GM03348 (cell line): ENCODE measurements at places on chromosomes 5 and 9.
A peak's percentile ranks its signal among the peaks of the same experiment; 100 is the strongest.

DNA sequence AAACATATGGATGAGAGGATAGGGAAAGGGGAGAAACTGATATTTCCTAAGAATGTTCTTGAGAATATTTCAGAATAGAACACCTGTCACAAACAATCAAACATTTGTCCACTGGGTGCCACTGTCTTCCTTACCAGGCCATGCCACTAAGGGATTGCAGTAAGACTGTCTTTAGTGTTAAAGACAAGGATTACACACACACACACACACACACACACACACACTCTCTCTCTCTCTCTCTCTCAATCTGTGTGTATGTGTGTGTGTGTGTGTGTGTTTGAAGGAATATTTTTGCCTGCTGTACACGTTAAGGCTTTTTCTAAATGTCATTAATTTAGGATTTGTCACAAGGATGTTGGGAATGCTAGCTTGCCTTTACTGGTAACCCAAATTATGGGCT, 54.4 kb downstream of the CCDC192 start:
- DNase-seq: peak; percentile 72

DNA sequence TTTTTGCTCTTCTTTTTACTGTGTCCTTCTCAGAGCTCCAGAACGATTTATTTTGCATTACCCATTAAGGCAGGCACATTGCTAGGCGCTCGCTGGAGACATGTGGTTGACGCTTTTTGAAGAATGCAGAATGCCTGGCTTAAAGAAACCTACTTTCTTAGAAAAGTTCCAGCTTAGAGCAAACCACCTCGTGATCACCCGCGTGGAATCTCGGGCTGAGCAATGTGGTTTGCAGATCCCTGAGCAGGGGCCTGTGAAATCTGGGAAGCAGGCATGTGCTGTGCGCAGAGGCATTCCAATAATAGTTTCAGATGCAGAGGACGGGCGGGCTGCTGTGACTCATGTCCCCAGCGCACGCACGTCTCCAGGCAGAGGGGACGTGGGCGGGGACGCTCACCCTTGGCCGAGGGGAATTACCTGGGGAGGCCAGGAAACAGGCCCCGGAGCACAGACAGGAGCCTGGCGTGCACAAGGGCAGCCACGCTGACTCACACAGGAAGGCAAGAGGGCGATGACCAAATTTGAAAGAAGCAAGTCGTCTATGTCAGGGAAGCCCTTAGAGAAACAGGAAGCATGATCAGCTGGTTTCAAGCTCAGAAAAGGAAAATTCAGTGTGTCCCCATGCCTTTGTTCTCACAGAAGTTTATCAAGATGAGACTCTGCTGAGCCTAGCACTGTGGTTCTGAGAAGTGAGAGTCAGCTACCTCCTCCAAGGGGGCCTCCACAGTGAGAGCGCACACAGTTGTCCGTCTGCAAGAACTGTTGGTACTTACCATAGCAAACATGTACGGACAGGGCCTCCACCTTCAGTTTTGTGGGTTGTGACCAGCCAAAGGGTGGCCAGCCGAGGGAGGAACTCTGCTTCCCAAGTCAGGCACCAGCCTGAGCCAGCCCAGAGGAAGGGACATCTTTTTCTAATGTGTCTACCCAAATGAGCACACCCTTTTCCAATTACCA, 218.6 kb downstream of the PIK3R1 start:
- DNase-seq: peak; percentile 95

DNA sequence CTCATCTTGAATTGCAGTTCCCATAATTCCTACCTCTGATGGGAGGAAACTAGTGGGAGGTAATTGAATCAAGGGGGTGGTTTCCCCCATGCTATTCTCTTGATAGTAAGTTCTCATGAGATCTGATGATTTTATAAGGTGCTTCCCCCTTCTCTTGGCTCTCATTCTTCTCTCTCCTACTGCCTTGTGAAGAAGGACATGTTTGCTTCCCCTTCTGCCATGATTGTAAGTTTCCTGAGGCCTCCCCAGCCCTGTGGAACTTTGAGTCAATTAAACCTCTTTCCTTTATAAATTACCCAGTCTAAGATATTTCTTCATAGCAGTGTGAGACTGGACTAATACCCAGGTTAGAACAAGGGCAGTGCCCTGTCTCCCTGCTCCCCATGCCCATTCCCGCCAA, 7.5 kb upstream of the TRIO start:
- no peak for DNase-seq

DNA sequence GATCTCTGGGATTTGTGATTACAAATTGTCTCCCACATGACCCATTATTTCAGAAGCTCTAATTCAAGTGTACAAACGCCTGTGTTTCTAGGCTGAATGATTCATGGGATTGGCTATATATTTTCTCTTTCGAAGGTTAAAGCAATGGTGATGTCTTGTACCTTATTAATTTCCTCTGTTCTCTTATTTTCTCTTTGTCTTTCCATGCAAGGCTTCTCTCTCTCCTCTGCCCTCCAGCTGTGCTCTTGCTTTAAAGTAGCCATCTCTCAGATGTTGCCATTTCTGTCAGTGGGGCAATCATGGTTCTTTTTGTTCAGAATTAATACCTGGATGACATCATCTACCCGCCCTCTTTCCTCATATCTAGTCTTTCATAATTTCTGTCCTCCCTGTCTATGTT, 184.3 kb upstream of the ATP10B start:
- DNase-seq: no peak

DNA sequence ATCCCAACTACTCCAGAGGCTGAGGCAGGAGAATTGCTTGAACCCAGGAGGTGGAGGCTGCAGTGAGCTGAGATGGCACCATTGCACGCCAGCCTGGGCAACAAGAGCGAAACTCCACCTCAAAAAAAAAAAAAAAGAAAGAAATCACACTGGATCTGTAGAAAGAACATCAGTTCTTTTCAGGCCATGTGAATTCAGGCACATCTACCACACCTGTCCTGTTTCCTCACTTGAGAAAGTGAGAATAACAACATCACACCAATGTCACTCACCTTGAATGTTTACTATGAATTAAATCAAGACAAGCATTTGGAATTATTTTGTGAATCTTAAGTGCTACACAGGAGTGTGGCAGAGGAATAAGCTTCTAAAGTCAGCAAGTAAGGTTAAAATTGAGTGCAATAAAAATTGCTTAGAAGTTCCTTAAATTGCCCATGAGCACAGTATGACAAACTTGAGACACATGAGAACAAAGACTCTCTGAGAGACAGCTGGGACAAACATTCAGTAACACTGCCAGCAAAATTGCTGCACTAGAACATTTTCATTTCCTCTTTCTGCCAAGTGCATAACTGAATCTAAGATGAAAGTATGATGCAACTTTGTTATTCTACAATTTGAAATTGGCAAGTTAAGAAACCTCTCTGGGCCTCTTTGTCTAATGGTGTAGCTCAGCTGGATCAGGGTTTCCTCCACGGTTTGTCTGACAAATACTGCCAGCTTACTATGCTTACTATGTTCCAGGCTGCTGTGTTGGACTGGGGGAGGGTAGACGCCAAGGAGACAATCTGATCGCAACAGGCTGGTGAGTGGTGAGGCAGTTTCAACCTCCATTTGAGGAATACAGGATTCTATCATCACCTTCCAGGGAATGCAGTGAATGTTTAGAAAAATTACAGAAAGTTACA, 1.9 kb upstream of the RIC1 start:
- peak; percentile 64 for DNase-seq

DNA sequence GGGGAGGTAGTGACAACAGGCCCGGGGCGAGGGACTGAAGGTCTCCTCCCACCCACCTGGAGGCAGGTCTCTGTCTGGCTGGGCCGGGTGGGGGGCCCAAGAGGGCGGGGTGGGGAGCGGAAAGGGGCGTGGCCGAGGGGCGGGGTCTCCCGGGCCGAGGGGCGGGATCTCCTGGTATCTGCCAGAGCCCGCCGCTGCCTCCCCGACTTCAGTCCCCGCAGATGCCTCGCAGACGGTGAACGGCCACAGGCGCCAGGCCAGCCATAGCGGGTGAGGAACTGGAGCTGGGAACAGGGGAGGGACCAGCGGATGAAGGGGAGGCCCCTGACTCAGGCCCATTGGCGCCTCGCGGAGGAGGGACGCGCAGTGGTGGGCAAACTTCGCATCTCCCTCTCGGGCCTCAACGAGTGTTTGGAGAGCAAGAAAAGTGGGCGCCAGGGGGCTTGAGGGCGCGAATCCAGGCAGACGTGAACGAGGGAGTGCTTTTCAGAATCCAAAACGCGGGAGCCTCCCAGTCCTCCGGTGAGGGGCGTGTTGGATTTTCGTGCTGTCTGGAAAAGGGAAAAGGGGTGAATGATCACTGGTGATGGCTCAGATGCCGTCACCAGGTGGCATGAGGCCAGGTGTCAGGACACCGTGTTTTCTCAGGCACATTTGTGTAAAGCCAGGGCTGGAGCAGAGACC, at the start of gene ADGRD2:
Gene ADGRD2 (plus strand): TSS at position 211 of the 684 bp plus-strand sequence. CDS start 1,216 bp downstream, outside the sequence.
- peak; percentile 51 for DNase-seq
